ENCODE measurements at places on chromosomes 1 and 21. TPM values are rescaled to one million over a fixed set of nuclear protein-coding genes. Genes with fewer than 3 reads are reported as not detected.

Gene AMPD1
- total RNA-seq: 0.44 TPM

Gene KRTAP11-1
- not detected for total RNA-seq

Gene HTR6
- not detected for total RNA-seq

Gene LDLRAD1
- not detected for total RNA-seq

Gene RNF11
- total RNA-seq: 66.7 TPM

Gene RAB25
- total RNA-seq: 158 TPM

Gene AGT
- 4.8 TPM for total RNA-seq

Gene CFHR1
- 0.28 TPM for total RNA-seq

Gene PGLYRP4
- total RNA-seq: not detected

Gene CD164L2
- 0.51 TPM for total RNA-seq

Gene LYPLAL1
- total RNA-seq: 21.9 TPM

Gene AADACL3
- not detected for total RNA-seq

Gene TCHHL1
- total RNA-seq: not detected

Gene PDZK1IP1
- 40.9 TPM for total RNA-seq

Gene MYOC
- total RNA-seq: 0.75 TPM

Gene SIKE1
- total RNA-seq: 34.5 TPM

Gene CD52
- 17.8 TPM for total RNA-seq

Gene DENND2C
- 0.87 TPM for total RNA-seq

Gene OR2T29
- total RNA-seq: not detected
